ENCODE measurements at places on chromosomes 3 and 15. TPM values are rescaled to one million over a fixed set of nuclear protein-coding genes. Genes with fewer than 3 reads are reported as not detected.

DNA sequence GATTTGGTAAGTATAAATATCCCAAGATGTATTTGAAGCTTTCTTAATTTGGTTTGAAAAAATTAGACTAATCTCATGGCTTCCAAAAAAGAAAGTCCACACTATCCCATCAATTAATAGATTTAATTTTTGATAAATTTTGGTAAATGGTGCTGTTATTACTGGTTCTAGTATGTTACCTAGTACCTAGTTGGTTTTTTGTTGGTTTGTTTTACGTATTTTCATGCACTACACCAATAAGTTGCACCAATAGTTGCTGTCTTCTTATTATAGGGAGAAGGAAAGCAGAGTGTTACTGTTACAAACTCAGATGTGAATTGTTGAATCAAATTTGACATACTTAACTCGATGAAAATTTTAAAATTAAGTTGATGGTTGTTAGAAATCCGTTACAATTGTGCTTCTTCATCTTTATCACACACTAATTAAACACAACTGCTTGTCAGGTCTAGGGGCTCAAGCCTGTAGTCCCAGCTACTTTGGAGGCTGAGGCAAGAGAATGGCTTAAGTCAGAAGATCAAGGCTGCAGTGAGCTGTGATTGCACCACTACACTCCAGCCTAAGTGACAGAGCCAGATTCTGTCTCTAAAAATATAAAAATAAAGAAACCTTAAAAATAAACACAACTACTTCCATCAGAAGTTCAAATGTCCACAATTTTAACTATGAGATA, 23.1 kb upstream of the MBNL1 start:
- no peak for DNase-seq

CADM2 gene
- polyA plus RNA-seq = 0.72 TPM

GRCh38 chr3:159607856-159608255, 380.8 kb upstream of the IL12A start:
- DNase-seq = no peak

DNA sequence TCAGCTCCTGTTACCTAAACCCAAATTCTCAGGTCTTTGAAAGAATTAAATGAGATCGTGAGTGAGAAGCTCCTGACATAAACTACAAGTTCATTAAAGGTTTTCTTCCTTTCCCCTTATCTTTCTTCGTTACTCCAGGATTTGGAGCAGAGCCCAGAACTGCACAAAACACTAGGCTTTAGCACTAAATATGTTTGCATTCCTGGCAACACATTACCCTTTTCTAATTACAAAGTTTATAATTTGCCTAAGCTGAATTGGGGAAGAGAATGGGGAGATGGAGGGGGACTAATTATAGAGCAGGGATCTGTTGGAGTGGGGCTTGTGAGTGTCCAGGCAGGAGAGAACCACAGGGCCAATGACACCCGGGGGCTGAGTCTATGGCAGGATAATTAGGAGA, 109.7 kb downstream of the SV2B start:
- no peak for DNase-seq

GPR62 gene
- 0.62 TPM for polyA plus RNA-seq

- no peak for DNase-seq
Observed at GRCh38 chr3:56885879-56886278, 84.1 kb upstream of the ARHGEF3 start.

DNA sequence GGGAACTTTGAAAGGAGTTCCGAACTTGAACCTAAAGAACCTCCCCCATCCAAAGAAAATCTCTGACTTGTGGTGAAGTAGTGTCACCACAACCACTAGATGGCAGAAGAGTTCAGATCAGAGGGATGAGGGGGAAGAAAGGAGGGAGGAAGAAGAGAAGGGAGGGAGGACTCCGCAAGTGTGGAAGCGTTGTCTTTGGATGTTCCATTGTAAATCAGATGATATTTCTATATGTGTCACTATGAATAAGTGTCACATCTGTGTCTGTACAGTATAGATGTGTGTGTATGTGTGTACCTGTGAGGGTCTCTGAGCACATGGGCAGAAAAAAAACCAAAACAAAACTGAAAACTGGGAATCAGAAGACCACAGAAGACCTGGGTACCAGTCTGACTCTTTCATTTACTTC, 16.9 kb downstream of the SLC24A1 start:
- peak; percentile 77 for DNase-seq

RMDN3 gene
- polyA plus RNA-seq = 45.7 TPM

DNA sequence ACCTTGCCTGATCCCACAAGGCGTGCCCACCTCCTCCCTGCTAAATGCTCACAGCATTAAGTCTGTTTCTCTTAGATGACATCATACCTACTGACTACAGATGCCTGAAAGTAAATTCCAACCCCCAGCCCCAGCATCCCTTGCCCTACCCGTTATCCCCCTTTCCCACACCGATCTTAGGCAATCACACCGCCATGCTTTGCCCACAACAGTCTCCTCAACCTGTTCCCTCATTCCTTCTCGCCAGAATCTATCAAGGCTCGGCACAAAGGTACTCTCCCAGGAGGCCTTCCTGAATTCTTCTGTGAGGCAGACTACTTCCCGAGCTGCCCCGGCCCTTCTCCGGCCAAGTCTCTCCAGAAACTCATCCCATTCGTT, 789 bp upstream of the SEC61A1 start:
- DNase-seq = no peak

CRYBG3 gene
- 19.6 TPM for polyA plus RNA-seq

DNA sequence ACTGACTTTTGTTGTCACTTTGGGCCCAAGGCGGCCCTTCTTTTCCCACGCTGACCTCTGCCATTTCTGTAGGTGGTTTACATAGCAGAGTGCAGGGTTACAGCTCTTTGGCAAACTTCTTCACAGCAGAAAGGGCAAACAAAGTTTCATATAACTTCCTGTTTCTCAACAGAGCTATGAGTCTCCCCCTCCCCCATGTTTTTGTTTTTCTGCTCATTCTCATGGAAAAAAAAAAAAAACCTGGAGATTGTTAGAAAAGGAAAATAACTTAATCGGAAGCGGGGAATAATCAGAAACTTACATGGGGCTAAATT, 342.0 kb upstream of the NR2F2 start:
- DNase-seq = peak; percentile 9

DNA sequence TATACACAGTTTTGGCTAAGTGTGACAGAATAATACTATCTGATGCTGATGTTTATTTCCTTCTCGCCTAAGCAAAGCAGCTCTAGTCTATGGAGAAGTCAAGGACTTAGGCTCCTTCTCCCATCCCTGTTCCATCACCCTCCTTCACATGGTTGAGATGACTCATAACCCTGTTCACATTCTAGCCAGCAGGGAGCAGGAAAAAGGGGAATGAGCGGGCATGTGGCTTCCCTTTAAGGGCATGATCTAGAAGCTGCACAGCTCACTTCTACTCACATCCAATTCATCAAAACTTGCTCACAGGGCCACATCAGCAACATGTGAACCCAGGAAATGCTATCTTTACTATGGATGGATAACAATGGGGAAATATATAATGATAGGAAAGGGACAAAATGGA, 40.9 kb downstream of the CBLB start:
- DNase-seq = no peak

PIGZ gene
- 2.8 TPM for polyA plus RNA-seq

UBA5 gene
- 61.0 TPM for polyA plus RNA-seq

- DNase-seq = no peak
Observed at GRCh38 chr3:186185194-186185787, 76.4 kb upstream of the ETV5 start.

GRCh38 chr3:188900421-188900951, 271.3 kb upstream of the TPRG1 start:
- DNase-seq = no peak

DNA sequence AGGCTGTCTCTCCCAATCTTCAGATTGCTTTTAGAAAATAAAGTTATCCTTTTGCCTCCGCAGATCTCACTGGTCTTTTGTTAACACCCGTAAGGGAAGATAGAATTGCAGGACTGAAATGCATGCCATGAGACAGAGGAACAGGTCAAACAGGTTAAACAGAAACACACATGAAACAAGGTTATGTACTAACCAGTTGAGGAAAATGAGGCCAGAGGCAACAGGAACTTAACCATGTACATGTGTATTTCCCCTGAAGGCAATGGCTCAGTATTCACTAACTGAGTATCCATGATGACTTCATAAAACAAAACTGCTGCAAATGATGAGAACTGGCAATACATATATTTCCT, 169.1 kb upstream of the NSMCE3 start:
- no peak for DNase-seq

DNA sequence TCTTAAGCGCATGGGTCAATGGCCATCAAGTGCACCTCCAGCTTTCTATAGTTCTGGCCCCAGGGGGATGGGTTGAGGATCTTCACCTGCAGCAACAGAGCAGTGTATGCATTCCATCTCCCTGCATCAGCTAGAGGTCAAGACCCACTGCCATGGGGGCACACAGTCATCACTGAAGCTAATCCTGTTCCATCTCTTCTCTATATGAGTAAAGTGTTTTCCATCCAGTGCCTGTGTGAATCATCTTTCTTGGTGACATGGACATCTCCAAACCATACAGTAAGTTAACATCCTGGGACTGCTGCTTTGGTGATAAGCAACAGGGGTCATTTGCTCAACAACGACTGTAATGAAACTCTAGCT, 4.4 kb upstream of the ENTPD3 start:
- no peak for DNase-seq

AKAP13 gene
- polyA plus RNA-seq = 93.6 TPM

- no peak for DNase-seq
Observed at GRCh38 chr3:122627301-122627700, 49.9 kb downstream of the PARP15 start.

GABRR3 gene
- not detected for polyA plus RNA-seq

- no peak for DNase-seq
Observed at GRCh38 chr15:86691091-86691663, 611.5 kb downstream of the AGBL1 start.

CRABP1 gene
- 49.0 TPM for polyA plus RNA-seq

GRCh38 chr15:63502843-63503738, 1.3 kb upstream of the USP3 start:
- DNase-seq = no peak

DNA sequence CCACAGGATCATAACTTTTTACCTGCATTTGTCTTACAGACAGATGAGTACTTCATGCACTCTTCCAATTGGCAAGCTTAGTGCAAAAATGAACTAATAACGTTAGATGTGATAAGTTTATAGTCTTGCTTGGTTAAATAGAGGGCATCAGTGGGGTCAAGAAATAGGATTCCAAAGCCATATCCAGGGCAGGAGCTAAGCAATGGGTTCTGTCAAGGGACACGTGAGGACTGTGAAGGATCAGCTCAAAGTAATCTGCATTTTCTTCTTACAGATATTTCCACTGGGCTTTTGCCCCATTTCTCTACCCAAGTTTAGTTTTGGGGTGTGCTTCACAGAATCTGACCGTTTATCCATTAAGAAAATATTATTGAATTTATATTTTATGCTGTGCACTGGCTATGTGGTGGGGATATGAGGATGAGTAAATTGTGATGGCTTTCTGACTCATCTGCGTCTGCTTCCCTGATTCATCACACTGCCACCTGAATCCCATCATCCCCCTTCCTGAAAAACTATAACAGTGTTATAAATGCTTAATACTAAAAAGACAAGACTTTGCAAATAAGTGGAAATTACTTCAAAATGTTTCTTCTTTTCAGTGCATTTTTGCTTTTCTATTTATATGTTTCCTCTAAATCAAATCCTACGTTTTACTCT, 17.5 kb downstream of the PPP2R3A start:
- DNase-seq = no peak

ZMAT3 gene
- 8.8 TPM for polyA plus RNA-seq

DNA sequence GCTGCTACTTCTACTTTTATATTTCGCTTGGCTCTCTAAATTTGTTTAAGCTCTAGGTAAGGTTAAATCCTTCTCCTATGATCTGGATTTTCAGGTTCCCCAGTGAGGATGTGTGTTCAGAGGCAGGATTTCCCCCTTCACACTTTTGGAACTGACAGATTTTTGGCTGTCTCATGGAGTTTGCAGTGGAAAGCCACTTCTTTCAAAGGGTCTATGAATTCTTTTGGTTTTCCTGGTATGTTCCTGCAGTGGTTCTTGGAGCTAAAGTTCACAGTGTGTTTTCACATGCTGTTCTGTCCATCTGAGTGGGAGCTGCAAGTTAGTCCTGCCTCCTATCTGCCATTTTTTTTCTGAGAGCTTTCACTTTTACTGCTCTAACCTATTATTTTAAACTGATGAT, 21.6 kb upstream of the TIGIT start:
- no peak for DNase-seq

GRCh38 chr3:128415773-128416577, 50.7 kb downstream of the DNAJB8 start:
- no peak for DNase-seq

- DNase-seq = no peak
Observed at GRCh38 chr3:30904996-30905395, 10.5 kb upstream of the GADL1 start.

DNA sequence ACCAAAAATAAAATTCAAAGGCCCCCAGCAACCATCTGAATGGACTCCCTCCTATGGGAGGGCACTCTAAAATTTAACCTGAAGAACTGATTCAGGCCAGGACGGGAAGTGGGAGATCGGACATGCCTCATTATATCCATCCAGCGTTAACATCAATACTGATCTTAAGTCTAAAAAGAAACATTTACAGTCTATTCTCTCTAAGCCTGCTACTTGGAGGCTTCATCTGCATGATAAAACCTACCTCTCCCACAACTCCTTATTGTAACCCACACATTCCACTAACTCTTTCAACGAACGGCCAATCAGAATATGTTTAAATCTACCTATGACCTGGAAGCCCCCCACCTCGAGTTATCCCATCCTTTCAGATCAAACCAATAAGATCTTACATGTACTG, 68.4 kb downstream of the HERC1 start:
- DNase-seq = no peak

DNA sequence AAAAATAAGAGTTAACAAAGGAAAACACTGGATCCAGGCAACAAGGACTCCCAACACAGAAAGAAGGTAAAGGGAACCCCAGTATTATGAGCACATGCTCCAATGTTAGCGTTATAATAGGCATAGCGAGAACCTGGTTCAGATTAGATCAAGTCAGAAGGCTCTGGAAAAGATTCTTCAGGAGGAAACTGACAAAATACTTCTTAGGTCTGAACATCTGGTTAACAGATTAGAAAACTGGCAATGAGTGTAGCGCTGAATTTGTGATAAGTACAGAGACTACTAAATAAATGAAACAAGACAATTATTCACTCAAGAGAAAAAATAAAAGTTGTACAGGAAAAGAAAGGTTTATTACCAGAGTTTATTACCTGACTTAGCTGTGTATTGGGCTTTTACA, 146.1 kb downstream of the DPH6 start:
- DNase-seq = no peak

PRTG gene
- polyA plus RNA-seq = 14.7 TPM

UCN2 gene
- not detected for polyA plus RNA-seq

SLC6A11 gene
- 0.08 TPM for polyA plus RNA-seq

GOLGA6L2 gene
- not detected for polyA plus RNA-seq

GRCh38 chr3:134029256-134029733, 430 bp downstream of the SLCO2A1 start:
- peak; percentile 19 for DNase-seq

DNA sequence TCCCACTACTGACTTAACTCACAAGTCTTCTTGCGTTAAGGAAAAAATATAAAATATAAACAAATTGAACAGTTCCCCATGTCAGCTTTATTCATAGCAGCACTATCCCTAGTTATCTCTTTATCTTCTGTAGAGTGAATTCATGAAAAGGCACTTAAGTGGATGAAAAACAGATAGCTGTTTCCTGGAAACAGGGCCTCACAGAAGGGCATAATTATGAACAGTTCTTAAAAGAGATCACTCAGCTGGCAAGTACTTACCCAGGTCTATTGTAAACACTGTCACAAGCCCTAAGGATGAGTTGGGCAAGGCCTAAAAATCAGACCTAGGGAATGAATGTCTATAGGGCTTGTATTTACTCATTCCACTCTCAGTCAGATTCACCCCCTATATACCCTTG, 10.7 kb downstream of the MB21D2 start:
- DNase-seq = no peak

Data from left renal cortex interstitium (tissue), 4 donors.